ENCODE measurements at places on chromosomes 11 and 22.

DNA sequence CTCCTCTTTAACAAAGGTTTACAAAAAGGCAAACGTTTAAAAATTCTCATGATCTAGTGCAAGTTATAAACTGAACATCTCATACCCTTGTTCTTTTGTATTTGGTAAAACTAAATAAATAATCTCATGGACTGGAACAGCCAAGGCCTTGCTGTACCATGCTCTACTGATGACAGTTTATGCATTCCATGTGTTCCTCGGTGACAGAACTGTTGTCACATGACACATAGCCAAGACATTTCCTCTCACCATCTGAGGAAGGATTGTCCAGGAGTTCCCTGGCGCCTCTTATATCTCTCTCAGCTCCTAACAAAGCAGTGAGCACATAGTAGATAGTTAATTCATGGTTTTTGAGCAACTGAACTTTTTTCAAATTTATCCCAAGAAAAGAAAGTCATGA, 12.6 kb downstream of the CCDC83 start:
- DNase-seq = no peak

GRCh38 chr11:68632802-68633201, 51.5 kb upstream of the GAL start:
- peak; percentile 20 for DNase-seq

- DNase-seq = no peak
Observed at GRCh38 chr11:116386118-116386699, 386.6 kb downstream of the BUD13 start.

DNA sequence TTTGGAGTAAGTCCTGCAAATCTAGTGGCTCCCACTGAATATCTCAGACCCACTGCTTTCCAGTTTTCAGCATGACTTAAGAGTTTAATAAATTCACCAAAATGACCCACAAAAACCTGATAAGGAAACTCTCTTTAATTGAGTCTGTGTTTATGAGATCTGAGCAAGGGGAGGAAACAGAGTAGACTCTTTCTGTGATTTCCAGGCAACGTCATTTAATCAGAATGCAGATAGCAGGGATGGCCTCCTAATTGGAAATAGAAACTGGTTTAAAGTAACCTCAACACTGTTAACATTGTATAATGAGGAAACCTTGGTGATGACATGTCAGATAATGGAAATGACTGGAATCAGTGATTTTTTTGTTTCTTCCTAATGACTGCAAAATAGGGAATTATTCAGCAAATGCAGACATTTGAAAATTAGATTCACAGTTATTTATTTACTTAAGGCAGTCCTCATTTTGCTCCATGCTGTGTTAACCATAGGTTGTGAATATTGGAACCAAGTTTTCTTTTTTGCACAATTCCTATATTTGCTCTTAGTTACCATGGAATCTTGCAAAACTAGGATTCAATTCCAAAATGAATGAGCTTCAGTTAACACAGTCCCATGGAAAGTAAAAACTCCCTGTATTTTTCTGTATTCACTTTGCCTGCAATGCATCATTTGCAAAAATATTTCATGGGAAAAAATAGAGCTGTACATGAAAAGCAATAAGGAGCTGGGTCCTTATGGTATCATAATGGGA, 1324.5 kb downstream of the LRRC4C start:
- no peak for DNase-seq

DNA sequence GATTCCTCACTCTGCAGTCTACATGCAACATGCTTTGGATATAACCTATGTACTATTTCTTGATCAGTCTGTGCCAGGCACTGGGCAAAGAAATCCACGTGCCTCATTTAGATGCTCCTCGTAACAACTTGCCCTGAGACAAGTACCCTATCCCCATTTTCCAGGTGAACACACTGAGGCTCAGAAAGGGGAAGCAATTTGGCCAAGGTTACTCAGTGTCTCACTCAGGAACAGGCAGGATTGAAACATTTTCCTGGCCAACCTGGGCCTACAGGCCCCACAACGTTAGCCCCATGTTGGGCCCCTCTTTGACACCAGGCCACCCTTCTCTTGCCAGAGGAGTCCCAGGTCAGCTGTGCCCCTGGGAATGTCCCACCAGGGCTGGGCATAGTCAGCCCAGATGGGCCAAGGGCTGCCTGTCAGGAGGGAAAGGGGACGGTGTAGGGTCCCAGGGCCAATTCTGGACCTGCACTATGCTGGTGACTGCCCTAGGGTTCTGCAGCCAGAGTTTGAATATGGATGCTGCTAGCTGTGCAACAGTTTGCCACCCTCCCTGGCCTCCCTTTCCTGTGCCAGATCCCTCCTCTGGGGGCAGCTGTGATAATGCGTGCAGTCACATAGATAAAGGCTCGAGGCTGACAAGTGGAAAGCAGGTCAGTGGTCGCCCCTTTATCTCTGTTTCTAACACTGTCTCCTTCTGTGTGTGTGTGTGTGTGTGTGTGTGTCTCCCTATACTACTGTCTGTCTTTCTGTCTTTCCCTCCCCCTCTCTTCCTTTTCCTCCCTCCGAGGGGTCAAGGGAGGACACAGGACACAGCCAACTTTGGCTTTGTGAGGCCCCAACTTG, 10.4 kb upstream of the EMID1 start:
- no peak for DNase-seq

GRCh38 chr11:17479284-17480214, 2.9 kb upstream of the ABCC8 start:
- DNase-seq = no peak

- no peak for DNase-seq
Observed at GRCh38 chr11:102470251-102470650, 17.7 kb upstream of the TMEM123 start.

DNA sequence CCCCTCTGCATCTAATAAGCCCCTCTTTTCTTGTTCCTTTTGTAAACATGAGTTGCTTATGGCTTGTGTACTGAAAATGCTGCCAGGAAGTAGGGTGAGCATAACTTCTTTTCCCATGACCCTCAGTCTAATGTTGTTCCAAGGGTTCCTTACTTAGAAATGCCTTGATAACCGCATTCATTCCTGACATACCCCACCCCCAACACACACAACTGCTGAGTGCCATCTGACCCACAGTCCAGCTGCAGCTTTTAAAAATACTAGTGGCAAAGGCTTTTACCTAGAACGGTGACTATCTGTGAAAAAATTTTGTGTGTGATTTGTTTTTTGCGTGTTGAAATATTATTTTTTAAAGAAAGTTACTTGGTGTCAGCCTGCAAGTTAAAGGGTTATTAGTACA, 52.6 kb downstream of the ARHGAP42 start:
- DNase-seq = peak; percentile 64

GRCh38 chr22:34038801-34039555, 118.7 kb upstream of the LARGE1 start:
- no peak for DNase-seq

DNA sequence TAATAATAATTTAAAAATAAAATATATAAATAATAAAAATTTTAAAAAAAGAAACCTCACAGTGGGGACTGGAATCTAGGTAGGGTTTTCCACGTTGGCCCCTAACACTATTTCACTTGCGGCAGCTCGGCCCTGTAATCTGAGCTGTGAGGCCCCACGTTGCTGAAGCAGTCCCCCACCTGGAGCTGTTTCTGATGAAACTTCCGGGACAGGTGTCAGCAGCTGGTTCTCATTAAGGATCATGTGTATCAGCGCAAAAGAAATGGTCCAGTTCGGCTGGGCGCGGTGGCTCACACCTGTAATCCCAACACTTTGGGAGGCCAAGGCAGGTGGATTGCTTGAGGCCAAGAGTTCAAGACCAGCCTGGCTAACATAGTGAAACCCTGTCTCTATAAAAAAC, 17.3 kb downstream of the RHOD start:
- no peak for DNase-seq

- no peak for DNase-seq
Observed at GRCh38 chr11:13963169-13963948, 836 bp downstream of the SPON1 start.

GRCh38 chr11:12542186-12542935, 131.9 kb upstream of the TEAD1 start:
- DNase-seq = no peak

DNA sequence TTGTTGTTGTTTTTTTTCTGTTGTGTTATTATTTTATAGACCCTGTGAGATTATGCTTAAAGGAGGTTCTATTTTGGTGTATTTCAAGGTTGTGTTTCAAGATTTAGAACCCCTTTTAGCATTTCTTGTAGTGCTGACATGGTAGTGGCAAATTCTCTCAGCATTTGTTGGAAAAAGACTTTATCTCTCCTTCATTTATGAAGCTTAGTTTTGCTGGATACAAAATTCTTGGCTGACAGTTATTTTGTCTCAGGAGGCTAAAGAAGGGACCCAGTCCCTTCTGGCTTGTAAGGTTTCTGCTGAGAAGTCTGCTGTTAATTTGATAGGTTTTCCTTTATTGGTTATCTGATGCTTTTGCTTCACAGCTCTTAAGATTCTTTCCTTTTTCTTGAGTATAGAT, 40.7 kb upstream of the ARHGAP20 start:
- DNase-seq = no peak

- DNase-seq = no peak
Observed at GRCh38 chr22:17422736-17423343, 53.6 kb downstream of the CECR2 start.

DNA sequence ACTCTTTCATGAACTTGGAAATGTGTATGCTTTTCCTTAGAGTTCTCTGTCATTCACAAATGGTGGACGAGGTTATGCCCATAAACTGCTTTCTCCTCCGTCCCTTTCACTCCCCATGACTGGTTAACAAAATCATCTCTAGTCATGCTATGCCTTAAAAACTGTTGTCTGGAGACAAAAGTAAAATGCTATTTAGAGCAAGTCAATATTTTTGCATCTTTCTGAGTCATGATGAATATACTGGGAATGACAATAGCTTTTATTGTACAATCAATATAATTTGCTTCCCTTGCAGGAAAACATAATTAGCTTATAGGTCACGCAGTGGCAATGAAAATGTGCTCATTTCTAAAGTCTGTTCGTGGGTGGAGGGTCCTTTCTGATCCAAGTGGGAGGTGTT, 216.7 kb upstream of the SORL1-AS1 start:
- no peak for DNase-seq

DNA sequence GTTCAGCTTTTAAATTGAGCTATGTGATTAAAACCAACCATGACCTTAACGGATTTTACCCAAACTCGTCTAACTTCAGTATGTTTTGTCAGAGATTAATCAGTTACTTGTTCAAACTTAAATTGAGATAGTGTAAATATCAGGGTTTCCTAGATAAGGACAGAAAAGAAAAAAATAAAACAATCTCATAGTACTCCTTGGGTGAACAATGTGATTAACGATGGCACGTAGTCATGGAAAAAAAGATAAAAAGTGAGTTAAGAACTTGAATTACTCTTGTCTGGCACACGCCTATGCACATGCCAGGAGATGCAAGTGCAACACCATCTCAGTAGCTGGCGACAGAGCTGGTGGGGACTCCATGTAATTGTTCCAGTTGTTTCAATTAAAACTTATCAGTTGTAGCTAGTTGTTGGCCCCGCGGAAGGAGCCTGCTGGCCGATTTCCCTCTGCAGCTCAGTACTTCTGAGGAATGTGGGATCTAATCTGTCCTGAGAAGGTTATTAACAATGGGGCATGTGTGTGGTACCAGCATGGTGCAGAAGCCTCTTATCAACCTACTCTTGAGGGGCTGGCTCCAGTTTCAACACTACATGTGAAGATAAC, 3.0 kb downstream of the RASSF10 start:
- DNase-seq = no peak

DNA sequence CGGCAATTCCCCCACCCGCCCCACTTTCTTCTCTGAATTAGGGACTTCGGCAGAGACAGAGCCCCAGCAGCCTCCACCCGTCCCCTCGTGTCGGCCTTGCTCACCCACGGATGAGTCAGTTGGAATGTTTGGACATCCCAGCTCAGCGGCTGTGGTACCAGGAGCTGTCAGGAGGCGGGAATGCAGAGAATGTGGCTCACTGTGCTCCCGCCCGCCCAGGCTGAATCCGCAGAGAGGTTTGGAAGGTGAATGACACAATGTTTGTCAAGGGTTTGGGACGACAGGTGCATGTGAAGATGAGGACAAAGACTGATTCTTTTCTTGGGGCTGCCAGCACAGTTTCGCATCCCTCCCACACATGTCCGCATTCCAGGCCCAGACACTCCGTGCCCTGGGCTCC, 39.6 kb downstream of the LIF start:
- peak; percentile 86 for DNase-seq

- no peak for DNase-seq
Observed at GRCh38 chr11:1195682-1196515, 27.0 kb upstream of the MUC5B start.

GRCh38 chr11:1055990-1056771, 18.5 kb upstream of the MUC2 start:
- no peak for DNase-seq

DNA sequence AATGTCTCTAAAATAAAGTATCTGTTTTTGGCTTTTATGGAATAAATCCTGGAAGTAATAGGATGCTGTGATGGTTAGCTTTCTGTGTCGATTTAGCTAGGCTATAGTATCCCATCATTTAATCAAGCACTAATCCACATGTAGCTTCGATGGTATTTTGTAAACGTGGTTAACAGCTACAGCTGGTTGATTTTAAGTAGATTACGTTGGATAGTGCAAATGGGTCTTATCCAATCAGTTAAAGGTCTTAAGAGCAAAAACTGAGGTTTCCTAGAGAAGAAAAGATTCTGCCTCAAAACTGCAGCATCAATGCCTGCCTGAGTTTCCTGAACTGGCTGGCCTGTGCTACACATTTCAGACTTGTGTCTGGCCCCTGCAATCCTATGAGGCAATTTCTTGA, 314.2 kb upstream of the SORL1-AS1 start:
- no peak for DNase-seq

DNA sequence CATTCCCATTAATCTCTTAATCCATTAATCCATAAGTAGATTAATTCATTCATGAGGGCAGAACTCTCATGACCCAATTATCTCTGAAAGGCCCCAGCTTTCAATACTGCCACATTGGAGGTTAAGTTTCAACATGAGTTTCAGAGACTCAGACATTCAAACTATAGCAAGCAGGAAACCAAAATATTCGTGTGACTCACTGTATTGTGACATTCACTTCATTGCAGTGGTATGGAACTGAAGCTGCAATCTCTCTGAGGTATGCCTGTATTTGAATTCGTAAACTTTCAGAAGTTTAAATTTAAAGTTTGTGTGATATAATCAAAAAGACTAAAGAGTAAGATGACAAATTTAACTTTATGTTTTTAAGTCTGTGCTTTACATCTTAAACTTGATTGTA, 2.9 kb upstream of the OR52J3 start:
- DNase-seq = no peak

DNA sequence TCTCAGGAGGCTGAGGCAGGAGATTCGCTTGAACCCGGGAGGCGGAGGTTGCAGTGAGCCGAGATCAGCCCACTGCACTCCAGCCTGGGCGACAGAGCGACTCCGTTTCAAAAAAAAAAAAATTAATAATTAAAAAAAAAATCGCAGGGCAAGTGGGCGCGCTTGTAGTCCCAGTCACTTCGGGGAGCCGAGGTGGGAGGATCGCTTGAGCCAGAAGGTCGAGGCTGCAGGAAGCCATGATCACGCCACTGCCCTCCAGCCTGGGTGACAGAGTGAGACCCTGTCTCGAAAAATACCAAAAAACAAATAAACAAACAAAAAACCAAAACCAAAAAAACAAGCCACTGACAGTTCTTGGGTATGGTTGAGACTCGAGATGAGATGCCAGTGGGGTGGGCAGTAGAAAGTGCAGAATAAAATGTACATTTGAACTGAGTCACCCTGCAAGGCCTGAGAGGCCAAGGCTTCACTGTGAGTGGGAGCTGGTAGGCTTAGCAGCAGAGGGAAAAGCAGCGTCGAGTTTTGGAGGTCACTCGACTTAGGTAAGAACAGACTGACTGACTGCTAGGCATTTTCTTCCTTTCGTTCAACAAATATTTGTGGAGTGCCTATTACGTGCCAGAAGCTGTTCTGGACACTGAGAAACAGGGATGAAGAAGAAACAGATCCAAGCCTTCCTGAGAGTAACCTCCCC, 635 bp upstream of the LDHA start:
- no peak for DNase-seq

- DNase-seq = no peak
Observed at GRCh38 chr11:123682696-123683410, 28.4 kb upstream of the SCN3B start.
